Bone marrow (tissue), 2 donors: ENCODE measurements at places on chromosomes 16 and 17.

GRCh38 chr17:6464446-6465041, 20.3 kb downstream of the PIMREG start:
- DNase-seq = no peak

- DNase-seq = no peak
Observed at GRCh38 chr17:45791935-45792334, 7.8 kb downstream of the CRHR1 start.

DNA sequence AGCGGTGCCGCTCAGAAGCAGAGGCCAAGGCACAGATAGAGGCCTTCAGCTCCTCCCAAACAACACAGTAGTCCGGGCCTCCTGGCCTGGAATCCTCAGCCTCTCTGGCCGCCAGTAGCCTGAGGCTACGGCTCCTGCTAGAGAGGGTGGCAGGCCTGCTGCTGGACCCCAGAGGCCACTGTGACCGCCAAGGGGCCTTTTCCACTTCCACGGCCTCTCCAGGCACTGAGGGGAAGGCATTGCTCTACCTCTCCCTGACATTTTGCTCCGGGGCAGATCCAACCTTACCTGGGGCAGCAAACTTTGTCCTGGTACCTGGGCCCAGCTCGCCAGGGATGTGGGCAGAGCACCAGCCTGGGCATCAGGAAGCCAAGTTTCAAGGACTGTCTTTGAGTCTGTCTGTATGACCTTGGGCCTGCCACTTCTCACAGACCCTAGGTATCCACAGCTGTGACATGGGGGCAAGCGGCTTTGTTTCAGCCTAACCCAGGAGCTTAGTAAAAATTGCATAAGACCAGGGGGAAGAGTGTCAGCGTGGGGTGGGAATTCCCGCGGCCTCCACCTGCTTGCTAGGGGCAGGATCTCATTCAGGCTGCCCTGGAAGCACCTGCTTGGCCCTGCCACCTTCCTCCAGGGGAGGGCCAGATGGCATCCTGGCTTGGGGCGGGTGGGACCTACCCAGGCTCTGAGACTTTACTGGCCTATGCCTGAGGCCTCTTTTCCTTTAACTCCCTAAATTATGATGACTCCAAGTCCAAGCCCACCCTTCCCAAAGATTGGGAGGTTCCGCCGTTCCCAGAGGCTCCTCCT, 33.2 kb downstream of the ADGRG5 start:
- no peak for DNase-seq

DNA sequence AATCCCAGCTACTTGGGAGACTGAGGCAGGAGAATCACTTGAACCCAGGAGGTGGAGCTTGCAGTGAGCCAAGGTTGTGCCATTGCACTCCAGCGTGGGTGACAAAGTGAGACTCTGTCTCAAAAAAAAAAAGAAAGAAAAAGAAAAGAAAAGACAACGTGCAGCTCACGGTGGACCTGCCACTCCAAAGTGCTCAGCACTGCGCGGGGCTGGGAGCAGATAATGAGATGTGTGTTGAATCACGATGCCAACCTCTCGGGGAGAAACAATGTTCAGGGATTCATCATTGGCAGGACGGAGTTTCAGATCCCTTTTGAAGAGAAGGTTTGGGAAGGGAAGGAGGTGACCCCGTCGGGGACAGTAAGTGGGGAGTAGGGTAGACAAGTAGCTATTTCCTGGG, 19.2 kb downstream of the WFDC1 start:
- DNase-seq = no peak

DNA sequence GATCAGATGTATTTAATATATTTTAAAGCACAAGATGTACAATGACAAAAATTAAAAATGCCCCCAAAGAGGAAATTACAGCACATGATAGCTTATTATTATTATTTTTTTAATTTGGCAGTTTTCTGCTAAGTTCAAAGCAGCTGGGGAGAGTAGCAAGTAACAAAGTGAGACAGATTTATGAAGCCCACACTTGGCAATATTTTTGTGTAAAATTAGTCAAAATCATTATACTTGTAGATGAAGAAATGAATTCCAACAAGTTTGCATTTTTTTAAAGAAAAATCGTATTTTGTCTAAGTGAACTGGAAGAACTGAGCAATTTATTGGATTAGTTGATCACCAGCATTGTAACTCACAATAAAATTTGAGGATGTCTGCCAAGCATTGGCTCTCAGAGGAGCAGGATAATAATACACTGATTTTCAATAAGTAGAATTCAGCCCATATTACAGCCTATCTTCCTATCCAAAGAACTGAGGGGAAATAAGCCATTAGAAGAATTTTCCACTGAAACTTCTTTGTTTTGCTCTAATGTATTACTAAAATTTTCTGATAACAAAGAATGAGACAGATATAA, 215.6 kb downstream of the MAP2K6 start:
- no peak for DNase-seq

DNA sequence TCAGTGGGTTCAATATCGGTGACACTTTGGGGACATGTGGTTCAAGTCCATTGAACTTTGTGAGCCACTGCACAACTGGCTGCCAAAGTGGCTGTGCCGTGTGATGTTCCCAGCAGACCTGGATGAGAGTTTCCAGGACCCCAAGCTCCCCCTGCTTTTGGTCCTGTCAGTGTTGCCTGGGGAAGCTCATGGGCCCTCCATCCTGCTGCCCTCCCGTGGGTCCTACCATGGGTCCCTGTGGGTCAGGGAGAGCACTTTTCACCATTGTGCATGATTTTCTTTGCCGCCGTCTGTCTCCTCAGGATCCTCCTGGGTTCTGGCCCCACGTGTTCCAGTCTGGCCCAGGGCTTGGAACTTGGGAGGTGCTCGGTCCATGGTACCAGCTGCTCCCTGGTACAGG, 38.1 kb downstream of the LGALS9 start:
- no peak for DNase-seq

- peak; percentile 55 for DNase-seq
Observed at GRCh38 chr16:29745121-29745852, 503 bp downstream of the C16orf54 start.

DNA sequence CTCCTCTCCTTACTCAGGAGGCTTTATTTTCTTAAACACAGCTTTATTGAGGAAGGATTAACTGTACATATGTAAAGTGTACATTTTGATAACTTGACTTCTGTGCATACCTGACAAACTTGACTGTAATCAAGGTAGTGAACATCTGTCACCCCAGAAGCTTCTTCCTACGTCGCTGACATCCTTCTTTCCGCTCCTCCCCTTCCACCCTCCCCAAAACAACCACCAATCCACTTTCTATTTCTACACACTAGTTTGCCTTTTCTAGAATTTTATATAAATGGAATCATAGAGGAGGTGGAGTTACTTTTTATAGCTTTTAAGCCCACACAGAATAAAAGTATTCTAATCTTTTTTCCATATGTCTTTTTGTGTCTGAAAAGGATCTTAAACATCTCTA, 225.2 kb upstream of the RBFOX1 start:
- DNase-seq = no peak

- DNase-seq = no peak
Observed at GRCh38 chr17:47738178-47738577, 5.1 kb downstream of the TBX21 start.

DNA sequence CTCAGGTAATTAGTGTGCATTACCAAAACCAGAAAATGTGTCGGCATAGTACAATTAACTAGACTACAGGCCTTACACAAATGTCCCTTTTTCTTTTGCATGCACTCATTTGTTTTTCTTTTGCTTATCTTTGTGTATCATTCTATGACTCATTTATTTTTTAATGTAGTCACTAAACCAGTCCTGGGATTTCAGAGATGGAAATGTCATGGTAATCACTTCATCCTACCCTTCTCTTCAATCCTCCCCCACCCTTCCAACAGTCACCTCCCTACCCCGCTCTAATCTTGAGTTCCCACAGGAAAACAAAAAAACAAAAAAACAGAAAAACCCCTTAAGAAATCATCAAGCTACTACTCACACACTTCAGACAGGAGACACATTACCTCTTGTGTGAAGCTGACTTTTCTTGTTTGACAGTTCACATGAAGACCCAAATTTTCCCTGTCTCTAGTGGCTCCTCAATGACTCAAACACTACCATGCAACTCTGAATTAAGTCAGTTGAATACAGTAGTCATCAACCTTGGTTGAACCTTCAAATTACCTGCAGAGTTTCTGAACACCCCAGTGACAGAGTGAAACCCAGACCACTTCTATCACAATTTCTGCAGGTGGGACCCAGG, 242.4 kb upstream of the SALL1 start:
- no peak for DNase-seq

DNA sequence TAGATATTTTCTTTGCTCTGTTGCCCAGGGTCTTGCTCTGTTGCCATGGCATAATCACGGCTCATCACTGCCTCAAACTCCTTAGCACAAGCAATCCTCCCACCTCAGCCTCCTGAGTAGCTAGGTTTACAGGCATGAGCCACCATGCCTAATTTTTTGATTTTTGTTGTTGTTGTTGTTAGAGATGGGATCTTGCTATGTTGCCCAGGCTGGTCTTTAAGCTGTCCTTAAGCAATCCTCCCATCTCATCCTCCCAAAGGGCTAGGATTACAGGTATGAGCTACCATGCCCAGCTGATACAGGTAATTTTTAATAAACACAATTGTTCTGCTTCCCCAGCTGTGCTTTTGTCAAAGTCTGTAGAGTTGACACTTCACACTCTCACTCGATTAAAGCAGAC, 159.3 kb downstream of the PARN start:
- DNase-seq = no peak

DNA sequence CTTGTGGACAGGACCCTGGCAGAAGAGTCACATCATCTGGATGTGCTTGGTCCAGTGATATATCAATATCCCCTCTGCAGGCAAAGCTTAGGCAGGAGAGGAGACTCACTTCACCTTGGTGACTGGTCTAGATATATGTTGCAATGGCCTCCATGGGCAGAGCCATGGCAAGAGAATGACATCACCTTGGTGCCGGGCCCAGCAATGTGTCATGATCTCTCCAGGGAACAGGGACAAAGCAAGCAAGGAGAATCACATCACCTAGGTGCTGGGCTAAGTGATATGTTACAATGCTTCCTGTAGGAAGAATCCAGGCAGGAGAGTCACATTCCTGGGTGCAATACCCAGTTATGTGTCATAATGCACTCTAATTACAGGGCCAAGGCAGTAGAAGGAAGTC, 2106.2 kb downstream of the TP53TG3F start:
- DNase-seq = no peak

DNA sequence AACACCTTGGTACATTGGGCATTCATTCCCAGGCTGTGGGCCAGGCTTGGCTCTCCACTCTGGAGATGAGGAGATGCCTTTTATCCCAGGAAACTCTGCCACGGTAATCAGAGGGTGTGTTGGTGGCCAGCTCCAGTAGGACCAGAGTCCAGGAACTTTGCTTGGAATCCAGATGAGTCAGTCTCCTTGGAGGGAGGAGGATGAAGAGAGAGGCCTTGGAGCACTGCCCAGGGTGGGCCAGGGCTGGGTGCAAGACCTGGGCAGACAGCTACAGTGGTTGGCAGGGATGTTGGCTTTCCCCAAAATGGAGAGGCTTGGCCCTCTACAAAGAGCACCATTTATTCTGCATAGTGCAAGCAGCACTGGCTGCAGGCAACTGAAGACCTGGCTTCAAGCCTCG, 209.0 kb downstream of the RGS9 start:
- DNase-seq = no peak

DNA sequence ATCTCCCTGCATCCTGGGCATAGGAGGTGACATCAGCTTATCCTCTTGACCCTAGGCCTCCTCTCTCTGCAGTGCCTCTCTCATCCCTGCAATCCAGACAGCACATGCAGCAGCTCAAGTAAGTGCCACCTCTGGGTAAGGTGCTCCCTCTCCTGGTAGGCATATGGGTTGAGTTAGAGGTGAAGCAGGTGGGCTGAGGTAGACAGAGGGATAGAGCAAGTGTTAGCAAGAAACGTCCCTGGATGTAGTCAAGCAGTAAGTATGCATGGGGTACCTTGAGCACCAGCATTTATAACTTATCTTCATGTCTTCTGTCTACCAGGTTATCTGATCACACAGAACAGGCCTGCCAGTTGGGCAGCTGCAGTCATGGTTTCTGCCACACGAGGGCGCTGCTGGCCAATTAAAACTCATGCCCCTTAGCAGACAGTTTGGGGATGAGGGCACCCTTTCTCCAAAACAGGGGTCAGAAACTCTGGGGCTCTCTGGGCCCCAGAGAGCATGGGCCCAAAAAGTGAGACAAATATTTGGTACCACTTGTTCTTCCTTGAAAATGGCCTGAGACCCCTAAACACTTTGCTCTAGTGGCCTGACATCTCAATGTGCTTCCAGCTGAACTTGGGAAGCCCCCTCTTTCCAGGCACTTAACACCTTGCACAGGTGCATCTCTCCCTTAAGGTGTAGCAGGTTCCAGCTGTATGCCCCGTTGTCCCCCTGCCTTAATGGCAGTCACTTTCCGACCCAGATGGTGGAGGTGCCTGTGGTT, 59.8 kb downstream of the NEUROD2 start:
- peak; percentile 36 for DNase-seq

GRCh38 chr16:87963400-87963799, 12.2 kb downstream of the BANP start:
- DNase-seq = peak; percentile 56

DNA sequence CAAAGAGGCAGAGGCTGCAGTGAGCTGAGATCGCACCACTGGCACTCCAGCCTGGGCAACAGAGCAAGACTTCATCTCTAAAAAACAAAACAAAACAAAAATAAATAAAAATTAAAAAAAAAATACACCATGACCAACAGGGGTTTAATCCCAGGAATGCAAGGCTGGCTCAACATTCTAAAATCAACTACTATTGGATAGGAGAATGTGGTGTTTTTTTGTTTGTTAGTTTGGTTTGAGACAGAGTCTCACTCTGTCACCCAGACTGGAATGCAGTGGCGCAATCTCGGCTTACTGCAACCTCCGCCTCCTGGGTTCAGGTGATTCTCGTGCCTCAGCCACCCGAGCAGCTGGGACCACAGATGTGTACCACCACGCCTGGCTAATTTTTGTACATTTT, 19.9 kb downstream of the GFOD2 start:
- DNase-seq = no peak
